ENCODE measurements at places on chromosomes 7 and 10. TPM values are rescaled to one million over a fixed set of nuclear protein-coding genes. Genes with fewer than 3 reads are reported as not detected.

Gene SAMD9L
- 17.0 TPM for total RNA-seq

Gene FAM25A
- total RNA-seq, result not detected

Gene IGF2BP3
- total RNA-seq, result 53.6 TPM

Gene SLC26A5
- total RNA-seq, result not detected

Gene FKBP6
- not detected for total RNA-seq

Gene POLD2
- 78.5 TPM for total RNA-seq

Gene SEMA3E
- 0.18 TPM for total RNA-seq

Measured in smooth muscle cell of the umbilical artery (primary cell).